ENCODE measurements at places on chromosomes 1 and 21.

- DNase-seq = no peak
Observed at GRCh38 chr21:21210552-21210951, 212.3 kb downstream of the NCAM2 start.

DNA sequence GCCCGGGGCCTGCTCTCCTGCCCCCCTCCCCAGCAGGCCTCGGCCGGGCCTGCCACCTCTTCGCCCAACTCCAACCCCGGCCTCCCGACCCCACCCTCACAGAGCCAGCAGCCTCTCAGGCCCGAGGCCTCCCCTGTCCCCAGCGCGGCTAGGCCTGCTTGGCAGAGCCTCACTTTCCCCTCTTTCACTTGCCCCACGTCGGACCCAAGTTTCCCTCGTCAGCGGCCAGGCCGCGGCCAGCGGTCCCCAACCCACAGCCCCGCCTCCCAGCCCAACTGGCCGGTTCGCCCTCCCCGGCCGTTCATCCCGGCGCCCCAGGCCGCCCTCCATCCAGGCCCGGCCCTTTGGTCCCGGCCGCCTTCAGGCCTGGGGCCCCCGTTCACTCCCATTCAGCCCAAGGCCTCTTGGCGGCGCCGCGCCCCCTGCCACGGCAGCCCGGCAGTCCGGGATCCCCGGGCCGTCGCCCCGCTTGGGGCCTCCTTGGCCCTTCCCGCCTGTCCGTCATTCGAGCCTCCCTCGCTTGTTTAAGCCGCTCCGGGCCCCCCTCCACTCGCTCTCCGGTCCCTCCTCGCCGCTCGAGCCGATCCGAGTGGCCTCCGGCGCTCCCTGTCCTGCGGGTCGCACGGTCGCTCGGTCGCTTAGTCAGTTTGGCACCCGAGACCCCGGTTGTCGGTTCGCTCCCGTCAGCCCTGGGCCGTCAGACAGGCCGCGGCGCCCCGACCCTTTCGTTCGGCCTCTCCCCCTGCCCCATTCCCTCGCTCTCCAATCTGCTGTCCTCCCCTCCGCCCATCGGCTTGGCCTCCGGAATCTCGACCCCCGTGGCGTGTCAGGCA lies 1.4 kb downstream of the LRRC41 start:
- peak; percentile 9 for DNase-seq

DNA sequence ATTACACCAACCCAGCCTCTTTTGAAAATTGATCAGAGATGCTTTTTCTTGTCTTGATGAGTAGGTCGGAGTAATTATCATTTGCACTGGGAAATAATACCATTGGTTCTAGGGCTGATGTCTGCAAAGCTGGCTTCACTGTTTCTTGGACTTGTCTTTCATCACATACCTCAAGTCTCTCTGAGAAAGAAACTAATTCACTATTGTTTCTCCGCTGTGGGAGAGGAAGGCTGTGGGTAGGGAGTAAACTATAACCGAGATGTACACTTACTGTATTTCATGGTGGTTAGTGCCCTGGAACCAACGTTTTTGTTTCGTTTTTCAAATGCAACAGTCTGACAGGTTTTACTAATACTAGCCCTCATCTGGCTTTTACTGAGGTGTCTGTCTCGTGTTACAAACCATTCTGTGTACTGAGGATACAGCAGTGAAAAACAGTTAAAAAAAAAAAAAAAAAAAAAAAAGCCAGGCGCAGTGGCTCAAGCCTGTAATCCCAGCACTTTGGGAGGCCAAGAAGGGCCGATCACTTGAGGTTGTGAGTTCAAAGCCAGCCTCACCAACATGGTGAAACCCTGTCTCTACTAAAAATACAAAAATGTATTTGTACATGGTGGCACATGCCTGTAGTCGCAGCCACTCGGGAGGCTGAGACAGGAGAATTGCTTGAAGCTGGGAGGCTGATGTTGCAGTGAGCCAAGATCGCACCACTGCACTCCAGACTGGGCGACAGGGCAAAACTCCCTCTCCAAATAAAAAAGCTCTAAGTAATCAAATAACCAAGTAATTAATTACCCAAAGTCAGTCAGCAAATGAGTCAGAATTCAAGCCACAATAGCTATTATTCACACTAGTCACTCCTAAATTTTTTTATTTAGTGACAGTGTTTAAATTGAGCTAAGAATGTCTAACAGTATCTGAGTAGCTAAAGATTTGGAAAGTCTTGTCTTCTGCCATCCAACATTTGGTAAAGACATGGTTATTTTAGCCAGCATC lies 23.3 kb downstream of the TOMM20 start:
- DNase-seq = no peak

DNA sequence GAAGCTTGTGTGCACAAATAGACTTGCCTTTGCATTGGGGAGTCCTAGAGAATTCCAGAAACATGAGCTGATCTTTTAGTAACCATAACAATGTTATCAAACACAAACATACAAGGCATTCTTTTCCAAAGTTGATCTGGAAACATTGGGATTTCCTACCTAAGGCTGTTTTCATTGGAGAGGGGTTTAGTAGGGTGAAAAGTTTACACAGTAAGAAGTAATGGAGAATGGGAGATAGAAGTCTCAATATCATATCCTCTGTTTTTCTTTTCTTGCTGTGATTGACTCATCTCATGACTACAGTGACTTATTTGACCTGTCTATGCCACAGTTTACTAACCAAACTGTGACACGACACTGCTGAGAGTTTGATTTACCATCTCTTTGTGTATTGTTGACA lies 65.6 kb upstream of the PLA2G4A start:
- DNase-seq = no peak

DNA sequence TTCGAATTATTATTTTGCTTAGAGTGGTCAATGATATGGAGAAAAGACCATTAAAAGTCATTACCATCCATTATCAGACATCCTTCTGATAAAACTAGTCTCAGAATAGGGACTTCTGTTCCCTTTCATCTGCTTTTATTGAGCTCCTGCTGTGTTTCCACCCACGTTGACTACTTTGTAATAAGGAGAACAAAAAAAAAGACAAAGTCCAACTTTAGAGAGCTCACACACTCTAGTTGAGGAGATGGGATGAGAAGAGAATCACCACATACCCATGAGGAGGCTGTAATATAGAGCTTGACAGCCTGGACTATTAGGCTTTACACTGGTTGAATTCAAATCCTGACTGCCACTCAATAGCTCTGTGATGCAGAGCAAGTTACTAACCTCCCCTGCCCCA lies 27.8 kb upstream of the ALDH9A1 start:
- no peak for DNase-seq

GRCh38 chr1:23799255-23799569 lies 1.3 kb downstream of the GALE start:
- DNase-seq = no peak

GRCh38 chr1:54774820-54775498 lies 10.6 kb upstream of the PARS2 start:
- no peak for DNase-seq

DNA sequence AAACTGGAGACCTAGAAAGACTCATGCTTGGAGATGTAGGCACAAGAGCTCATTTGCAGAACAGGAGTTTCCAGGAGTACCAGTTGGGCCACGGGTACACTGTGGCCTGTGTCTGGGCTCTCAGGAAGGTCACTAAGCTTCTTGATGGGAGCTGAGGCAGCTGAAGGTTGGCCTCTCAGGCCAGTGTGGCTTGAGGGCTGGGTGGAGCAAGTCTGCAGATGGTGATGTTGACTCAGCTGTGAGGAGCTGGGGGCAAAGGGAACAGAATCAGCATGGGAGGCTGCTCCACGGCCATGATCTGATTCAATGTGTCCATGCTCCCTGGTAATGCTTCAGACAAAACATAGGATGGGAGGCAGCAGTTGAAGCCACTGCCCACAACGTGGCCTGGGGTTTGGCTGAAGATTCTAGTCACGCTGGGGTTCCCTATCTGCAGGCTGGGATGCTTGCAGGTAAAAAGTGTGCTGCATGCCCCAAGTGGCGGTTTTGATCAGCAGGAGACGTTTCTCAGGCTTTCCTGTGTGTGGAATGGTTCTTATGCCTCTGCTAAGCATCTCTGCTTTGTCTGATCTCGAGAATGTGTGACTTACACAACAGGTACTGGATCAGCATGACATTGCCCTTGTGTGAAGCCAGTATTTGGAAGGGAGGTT lies 15.4 kb upstream of the TENT5C start:
- DNase-seq = no peak

- DNase-seq = no peak
Observed at GRCh38 chr1:29176576-29176975, 5.1 kb downstream of the SRSF4 start.

- DNase-seq = no peak
Observed at GRCh38 chr1:228018961-228019721, 12.3 kb downstream of the WNT3A start.

DNA sequence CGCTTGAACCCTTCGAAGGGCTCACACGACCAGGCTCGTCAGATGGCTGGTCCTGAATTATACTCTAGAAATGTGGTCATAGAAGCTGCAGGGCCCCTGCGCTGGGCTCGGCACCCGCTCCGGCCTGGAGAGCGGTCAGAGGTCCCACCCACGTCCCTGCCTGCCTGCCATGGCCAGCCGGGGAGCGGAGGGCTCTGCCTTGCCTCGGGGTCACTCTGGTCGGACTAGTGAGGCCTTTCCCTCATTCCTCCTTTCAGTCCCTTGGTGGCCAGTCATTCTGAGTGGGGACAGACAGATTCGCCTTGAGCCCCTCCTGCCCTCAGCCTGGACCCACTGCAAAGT lies 529 bp upstream of the MARCKSL1 start:
- no peak for DNase-seq

DNA sequence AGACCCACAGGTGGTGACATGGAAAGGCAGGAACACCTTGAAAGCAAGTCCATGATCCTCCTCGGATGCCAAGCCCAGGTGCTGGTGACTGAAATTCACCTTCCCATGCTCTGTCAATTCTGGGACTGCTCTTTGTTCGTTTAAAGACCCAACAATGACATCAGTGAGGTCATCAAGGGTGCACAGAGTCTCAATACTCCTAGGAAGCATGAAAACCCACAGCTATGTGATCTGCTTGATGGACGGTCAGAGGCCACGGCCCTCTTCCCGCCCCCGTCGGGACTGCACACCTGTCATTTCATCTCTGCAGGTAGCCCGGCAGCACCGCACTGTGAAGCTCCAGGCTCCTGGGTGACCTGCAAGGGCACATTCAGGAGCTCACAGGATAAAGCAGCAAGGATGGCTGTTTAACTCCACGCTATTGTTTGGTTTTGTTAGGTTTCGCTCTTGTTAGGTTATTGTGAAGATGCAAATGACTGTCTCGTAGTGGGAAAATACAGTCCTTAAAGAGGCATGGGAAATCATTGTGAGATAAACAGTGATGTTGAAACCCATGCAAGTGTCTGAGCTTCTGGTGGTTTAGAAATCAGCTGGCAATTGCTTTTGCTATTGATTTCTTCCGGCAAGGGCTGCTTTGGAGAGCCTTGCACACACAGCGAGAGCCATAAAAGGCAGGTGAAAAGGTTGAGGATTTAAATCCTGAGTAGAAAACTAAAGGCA lies 124.8 kb upstream of the AJAP1 start:
- DNase-seq = no peak

DNA sequence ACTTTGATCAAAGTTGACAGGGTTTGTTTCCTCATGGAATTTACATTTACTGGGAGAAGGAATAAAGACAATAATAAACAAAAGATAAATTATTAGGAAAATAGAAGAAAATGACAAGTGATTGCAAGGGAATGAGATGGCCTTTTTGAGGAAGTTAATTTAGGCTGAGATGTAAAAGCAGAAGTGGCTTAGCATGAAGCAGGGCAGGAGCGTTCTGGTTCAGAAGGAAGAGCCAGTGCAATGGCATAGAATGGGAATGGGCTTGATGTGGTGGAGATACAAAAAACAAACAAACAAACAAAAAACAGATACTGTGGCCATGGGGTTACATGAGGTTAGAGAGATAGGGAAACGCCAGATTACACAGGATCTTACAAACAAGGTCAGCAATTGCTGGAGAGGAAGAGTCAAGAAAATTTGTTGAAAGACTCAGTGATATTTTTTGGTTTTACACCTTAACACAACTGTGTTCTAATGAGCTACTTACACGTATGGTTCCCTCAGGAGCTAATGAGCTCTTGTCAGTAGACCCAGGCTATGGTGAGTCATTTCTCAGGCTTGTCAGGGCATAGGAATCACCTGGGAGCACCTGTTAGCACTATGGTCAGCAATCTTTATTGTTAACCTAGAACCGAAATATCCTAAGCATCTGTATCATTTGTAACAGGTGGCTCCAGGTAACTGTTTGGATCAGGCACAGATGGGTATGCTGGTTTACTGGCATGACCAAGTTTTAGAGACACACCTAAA lies 8.7 kb upstream of the CADM3 start:
- DNase-seq = no peak

- DNase-seq = no peak
Observed at GRCh38 chr1:85452948-85453347, 12.0 kb downstream of the DDAH1 start.

- no peak for DNase-seq
Observed at GRCh38 chr1:160834945-160835565, 27.6 kb downstream of the CD244 start.

DNA sequence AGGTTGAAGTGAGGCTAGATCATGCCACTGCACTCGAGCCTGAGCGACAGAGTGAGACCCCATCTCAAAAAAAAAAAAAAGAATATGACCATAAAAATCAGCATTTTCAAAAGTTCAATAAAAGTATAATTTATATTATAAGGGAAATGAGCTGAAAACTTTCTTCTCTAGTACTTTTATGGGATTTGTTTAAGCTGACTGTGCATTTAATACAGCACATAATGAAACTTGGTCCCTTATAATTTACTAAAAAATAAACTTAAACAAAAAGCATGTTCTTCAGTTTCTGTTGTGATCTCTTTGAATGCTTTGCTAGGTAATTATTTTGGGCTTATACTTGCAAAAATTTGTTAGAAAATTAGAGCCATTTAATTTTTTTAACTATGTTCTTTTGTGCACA lies 77.8 kb downstream of the NCAM2 start:
- no peak for DNase-seq

GRCh38 chr21:29078869-29079767 lies 5.7 kb upstream of the CCT8 start:
- no peak for DNase-seq

- DNase-seq = no peak
Observed at GRCh38 chr1:78171736-78172590, 126.2 kb downstream of the GIPC2 start.

- no peak for DNase-seq
Observed at GRCh38 chr1:6118415-6118814, 61.7 kb downstream of the CHD5 start.
